ENCODE measurements at places on chromosomes 11 and 22.
A peak's percentile ranks its signal among the peaks of the same experiment; 100 is the strongest.

DNA sequence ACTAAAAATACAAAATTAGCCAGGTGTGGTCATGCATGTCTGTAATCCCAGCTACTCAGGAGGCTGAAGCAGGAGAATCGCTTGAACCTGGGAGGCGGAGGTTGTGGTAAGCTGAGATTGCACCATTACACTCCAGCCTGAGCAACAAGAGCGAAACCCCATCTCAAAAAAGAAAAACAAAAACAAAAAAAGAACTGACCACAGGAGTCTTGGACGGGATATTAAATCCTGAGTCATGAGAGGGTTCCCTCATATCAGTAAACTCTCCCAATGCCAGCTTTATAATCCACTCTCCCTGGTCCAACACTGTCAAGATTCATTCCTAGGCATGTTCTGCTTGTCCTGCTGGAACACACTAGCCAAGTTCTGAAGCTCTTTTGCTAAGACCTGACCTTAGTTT lies 61.5 kb upstream of the EP300 start:
- H3K27me3 ChIP-seq: no peaks in the 10 kb centered on the region
- no peak overlapping the region for H3K27ac ChIP-seq
- no peaks in the 10 kb centered on the region for H3K36me3 ChIP-seq
- peaks cover 12% of the 10 kb centered on the region for H3K4me1 ChIP-seq

DNA sequence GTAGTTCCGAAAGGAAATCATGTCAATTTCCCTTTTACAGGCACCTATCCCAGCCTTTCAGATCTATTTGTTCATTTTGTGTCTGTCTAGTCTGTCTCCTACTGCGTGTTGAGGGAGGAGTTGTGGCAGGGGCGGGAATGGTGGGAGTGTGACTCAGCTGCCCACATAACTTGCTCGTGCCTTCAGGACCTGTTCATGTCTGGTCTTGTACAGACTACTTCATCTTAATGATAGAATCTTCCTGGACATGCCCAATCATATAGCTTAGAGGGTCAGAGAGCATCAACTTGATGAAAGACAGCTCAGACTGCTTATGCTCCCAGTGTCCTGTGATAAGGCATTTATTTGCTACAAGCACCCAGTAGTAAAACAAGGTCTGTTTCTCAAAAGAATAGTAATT lies 61.0 kb upstream of the BIRC3 start:
- no peaks in the 10 kb centered on the region for H3K4me1 ChIP-seq
- no peak overlapping the region for H3K27ac ChIP-seq
- no peak for DNase-seq
- H3K36me3 ChIP-seq: no peaks in the 10 kb centered on the region
- H3K27me3 ChIP-seq: no peaks in the 10 kb centered on the region

- no peak overlapping the region for H3K4me3 ChIP-seq
- peaks cover 36% of the 10 kb centered on the region for H3K4me1 ChIP-seq
- peaks cover 55% of the 10 kb centered on the region for H3K36me3 ChIP-seq
- H3K27ac ChIP-seq: no peak overlapping the region
- H3K27me3 ChIP-seq: no peaks in the 10 kb centered on the region
Measured at GRCh38 chr11:118633319-118633690, 25.9 kb downstream of the PHLDB1 start.

- H3K4me1 ChIP-seq: peaks cover 46% of the 10 kb centered on the region
- DNase-seq: peak; percentile 79
- H3K27ac ChIP-seq: peak overlapping the region; percentile 85
Measured at GRCh38 chr11:63613517-63614135, 607 bp downstream of the PLAAT3 start.

- DNase-seq: no peak
- H3K4me1 ChIP-seq: no peaks in the 10 kb centered on the region
- no peak overlapping the region for H3K4me3 ChIP-seq
- peaks cover 18% of the 10 kb centered on the region for H3K27me3 ChIP-seq
Measured at GRCh38 chr11:123264431-123264780, 69.4 kb upstream of the CLMP start.

GRCh38 chr22:47176573-47177333 lies 414.3 kb downstream of the TBC1D22A start:
- no peaks in the 10 kb centered on the region for H3K4me1 ChIP-seq
- H3K4me3 ChIP-seq: no peak overlapping the region
- H3K27ac ChIP-seq: no peak overlapping the region
- peak; percentile 60 for DNase-seq

- no peak overlapping the region for H3K4me3 ChIP-seq
- no peak for DNase-seq
- H3K4me1 ChIP-seq: no peaks in the 10 kb centered on the region
- no peaks in the 10 kb centered on the region for H3K36me3 ChIP-seq
- H3K27me3 ChIP-seq: no peaks in the 10 kb centered on the region
Measured at GRCh38 chr11:79609511-79609910, 168.7 kb upstream of the TENM4 start.

GRCh38 chr11:115217726-115218311 lies 286.4 kb downstream of the CADM1 start:
- H3K27me3 ChIP-seq: no peaks in the 10 kb centered on the region
- H3K36me3 ChIP-seq: peaks cover 5% of the 10 kb centered on the region
- H3K27ac ChIP-seq: no peak overlapping the region
- no peaks in the 10 kb centered on the region for H3K4me1 ChIP-seq

DNA sequence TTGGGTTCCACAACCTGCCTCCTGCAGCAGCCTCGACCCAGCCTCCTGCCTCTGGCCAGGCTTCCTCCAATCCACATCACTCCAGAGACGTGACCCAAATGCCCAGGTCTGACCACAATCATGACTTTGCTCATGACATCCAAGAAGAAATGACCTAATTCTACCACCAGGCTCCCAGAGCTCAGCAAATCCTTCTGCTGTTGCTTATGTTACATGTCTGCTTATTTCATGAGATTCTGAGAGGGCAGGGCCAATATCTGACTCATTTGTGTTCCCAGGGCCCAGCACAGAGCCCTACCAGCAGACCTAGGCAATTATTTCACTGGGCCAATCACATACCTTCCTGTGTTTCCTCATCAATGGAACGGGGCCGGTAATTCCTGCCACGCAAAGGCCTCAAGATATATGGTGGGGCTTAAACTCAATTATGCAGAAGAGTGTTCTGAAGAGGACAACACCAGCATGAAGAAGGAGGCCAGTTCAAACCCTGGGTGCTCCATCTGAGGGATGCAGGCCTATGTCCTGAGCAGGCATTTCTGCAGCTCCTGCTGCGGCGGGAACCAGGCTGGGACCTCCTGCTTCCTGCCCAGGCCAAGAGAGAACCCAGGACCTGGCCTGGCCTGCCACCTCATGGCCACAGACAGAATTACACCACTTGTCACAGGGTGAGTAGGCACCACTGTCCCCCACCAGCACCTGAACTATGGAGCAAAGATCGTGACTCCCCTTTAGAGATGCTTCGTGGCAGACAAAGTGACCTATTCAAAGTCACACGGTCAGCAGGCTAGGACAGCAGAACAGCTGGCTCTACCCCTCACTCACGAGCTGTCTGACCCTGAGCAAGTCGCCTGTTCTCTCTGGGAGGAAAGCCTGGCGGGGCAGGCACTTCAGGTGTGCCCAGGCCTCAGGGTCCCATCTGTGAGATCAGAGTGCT lies 5.9 kb downstream of the CENPM start:
- no peaks in the 10 kb centered on the region for H3K27me3 ChIP-seq
- peak; percentile 88 for DNase-seq
- no peaks in the 10 kb centered on the region for H3K36me3 ChIP-seq

GRCh38 chr11:11817957-11818356 lies 23.8 kb upstream of the USP47 start:
- DNase-seq: no peak
- H3K4me1 ChIP-seq: no peaks in the 10 kb centered on the region
- H3K27ac ChIP-seq: no peak overlapping the region
- H3K27me3 ChIP-seq: no peaks in the 10 kb centered on the region
- H3K4me3 ChIP-seq: no peak overlapping the region
- H3K36me3 ChIP-seq: no peaks in the 10 kb centered on the region

DNA sequence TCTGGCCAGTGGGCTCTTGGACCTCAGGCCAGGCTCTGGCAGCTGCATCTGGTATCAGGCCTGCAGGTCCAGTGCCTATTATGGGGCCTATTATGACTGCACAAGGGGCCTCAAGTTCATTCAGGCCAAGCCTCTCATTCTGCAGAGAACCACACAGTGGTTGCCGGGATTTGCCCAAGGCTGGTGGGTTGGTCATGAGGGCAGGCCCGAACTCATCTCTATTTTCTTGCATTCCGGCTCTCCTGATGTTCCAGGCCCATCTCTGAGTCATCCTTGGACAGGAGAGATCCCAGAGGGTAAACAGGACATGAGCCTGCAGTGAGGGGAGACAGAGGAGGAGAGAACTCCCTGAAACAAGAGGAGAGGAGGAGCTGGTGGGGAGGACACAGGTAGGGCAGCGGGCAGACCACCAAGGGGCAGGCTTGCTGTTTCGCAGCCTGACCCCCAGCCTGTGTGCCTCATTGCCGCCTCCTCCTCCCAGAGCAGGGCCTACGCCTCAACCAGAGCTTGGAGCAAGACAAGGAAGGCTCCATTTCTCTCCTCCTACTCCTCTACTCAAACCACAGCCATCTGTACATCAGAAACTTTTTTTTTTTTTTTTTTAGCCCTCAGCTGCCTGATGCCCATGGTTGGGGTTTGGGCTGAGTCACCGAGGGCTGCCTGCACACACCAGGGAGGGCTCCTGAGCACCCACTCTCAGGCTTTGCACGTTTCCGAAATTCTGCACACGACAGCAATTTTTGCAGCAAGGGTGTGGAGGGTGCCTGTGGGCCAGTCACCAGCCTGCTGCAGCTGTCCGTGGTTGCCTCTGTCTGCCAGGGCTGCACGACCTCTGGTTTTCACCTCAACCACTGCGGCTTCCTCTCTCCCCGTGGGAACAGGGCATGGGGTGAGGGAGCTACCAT lies 12.7 kb upstream of the TREH start:
- peaks cover 11% of the 10 kb centered on the region for H3K4me1 ChIP-seq
- DNase-seq: peak; percentile 56
- H3K27me3 ChIP-seq: no peaks in the 10 kb centered on the region
- H3K36me3 ChIP-seq: no peaks in the 10 kb centered on the region

GRCh38 chr11:128616161-128616560 lies 28.8 kb upstream of the ETS1 start:
- H3K36me3 ChIP-seq: no peaks in the 10 kb centered on the region
- no peak for DNase-seq
- H3K27ac ChIP-seq: no peak overlapping the region
- no peaks in the 10 kb centered on the region for H3K27me3 ChIP-seq

- H3K36me3 ChIP-seq: no peaks in the 10 kb centered on the region
- peaks cover 29% of the 10 kb centered on the region for H3K4me1 ChIP-seq
- no peak for DNase-seq
- H3K27me3 ChIP-seq: no peaks in the 10 kb centered on the region
- H3K4me3 ChIP-seq: no peak overlapping the region
- no peak overlapping the region for H3K27ac ChIP-seq
Measured at GRCh38 chr22:23192558-23192957, 12.2 kb downstream of the BCR start.

- H3K4me3 ChIP-seq: peak overlapping the region; percentile 33
- no peaks in the 10 kb centered on the region for H3K36me3 ChIP-seq
- H3K27ac ChIP-seq: no peak overlapping the region
- H3K27me3 ChIP-seq: peaks cover 5% of the 10 kb centered on the region
- DNase-seq: peak; percentile 90
- peaks cover 6% of the 10 kb centered on the region for H3K4me1 ChIP-seq
Measured at GRCh38 chr11:66386171-66387069, 14.9 kb upstream of the SLC29A2 start.

DNA sequence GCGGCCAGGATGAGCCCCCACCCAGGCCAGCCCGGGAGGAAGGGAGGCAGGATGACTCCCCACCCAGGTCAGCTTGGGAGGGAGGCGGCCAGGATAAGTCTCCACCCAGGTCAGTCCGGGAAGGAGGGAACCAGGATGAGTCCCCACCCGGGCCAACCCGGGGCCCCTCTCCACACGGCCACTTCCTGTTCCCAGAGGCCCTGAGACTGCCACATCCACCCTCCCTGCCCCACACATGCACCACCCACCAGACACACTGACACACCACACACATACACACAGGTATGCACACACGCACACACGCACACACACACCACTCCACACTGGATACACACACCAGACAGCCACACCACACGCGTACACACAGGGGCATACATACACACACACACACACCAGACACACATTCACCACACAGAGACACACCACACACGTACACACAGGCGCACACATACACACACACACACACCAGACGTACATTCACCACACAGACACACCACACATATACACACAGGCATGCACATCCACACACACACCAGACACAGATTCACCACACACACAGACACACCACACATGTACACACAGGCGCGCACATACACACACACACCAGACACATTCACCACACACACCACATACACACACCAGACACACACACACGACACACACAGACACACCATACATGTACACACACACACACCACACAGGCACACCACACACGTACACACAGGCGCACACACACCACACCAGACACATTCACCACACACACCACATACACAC lies 84.9 kb upstream of the PRR5 start:
- DNase-seq: no peak
- H3K4me3 ChIP-seq: no peak overlapping the region
- H3K27ac ChIP-seq: no peak overlapping the region
- no peaks in the 10 kb centered on the region for H3K4me1 ChIP-seq
- H3K36me3 ChIP-seq: no peaks in the 10 kb centered on the region

- H3K27me3 ChIP-seq: no peaks in the 10 kb centered on the region
- no peak overlapping the region for H3K4me3 ChIP-seq
- H3K4me1 ChIP-seq: no peaks in the 10 kb centered on the region
- H3K36me3 ChIP-seq: no peaks in the 10 kb centered on the region
Measured at GRCh38 chr11:70262951-70263350, 7.5 kb upstream of the PPFIA1 start.

DNA sequence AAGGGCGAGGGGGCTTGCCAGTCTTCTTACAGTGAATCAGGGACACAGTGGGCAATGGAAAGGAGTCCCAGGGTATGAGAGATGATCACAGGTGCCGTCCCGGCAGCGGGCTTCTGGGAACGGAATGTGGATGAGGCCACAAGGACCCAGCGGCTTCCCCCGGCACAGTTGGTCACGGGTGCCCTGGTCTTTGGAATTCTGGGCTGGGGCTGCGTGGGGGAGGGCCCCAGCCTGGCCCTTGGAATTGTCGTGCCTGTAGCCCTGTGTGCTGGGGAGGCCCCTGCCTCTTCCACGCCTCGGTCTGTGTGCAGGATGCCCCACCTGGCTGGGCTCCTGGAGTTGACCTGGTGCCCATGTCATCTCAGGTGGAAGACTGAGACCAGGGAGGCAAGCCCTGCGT lies 76.6 kb downstream of the FBLN1 start:
- H3K4me3 ChIP-seq: no peak overlapping the region
- peaks cover 12% of the 10 kb centered on the region for H3K27me3 ChIP-seq
- DNase-seq: no peak
- H3K27ac ChIP-seq: no peak overlapping the region
- no peaks in the 10 kb centered on the region for H3K36me3 ChIP-seq

GRCh38 chr11:2578929-2579270 lies 120.9 kb downstream of the KCNQ1OT1 start:
- no peak for DNase-seq
- no peak overlapping the region for H3K4me3 ChIP-seq
- no peaks in the 10 kb centered on the region for H3K4me1 ChIP-seq
- H3K27ac ChIP-seq: no peak overlapping the region
- H3K27me3 ChIP-seq: no peaks in the 10 kb centered on the region
- H3K36me3 ChIP-seq: no peaks in the 10 kb centered on the region

DNA sequence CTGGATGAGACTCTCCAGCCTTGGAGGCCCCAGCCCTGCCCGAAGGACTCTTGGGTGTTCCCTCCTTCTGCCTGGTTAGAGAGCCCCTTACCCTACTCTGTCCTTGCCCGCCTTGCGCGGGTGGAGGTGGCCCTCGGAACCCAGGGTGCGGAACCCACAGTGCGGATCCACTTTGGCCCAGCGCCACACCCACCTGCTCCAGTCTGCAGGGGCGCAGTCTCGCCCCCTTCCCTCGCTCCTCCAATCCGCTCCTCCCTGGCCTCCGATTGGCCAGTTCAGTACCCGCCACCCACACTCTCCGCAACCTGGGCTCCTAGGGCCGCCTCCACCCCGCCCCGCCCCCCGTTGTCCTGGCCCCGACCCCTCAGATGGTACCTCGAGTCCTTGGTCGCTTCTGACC lies 2.4 kb downstream of the CAPN1 start:
- H3K4me3 ChIP-seq: no peak overlapping the region
- no peak for DNase-seq
- H3K36me3 ChIP-seq: peaks cover 34% of the 10 kb centered on the region
- H3K4me1 ChIP-seq: peaks cover 25% of the 10 kb centered on the region
